Thyroid gland (tissue), 4 donors: ENCODE measurements at places on chromosomes 5 and 9. TPM values are rescaled to one million over a fixed set of nuclear protein-coding genes. Genes with fewer than 3 reads are reported as not detected.

DNA sequence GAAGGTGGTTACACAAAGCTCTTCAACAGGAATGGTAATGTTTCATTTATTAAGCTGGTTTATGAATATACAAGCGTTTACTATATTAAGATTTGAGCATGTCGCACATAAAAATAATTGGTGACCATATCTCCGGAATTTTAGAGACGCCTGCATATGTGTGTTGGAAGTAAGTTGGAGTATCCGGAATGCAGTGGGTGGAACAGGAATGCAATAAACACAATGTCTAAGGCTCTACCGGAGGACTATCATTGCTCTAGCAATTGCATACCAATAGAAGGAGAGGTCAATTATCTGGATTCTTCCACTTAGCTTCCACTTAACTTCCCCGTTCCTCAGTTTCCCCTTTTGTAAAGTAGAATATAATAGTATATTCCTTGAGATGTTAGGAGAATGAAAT is 1.1 kb upstream of the CEP78 start:
- DNase-seq: no peak

DNA sequence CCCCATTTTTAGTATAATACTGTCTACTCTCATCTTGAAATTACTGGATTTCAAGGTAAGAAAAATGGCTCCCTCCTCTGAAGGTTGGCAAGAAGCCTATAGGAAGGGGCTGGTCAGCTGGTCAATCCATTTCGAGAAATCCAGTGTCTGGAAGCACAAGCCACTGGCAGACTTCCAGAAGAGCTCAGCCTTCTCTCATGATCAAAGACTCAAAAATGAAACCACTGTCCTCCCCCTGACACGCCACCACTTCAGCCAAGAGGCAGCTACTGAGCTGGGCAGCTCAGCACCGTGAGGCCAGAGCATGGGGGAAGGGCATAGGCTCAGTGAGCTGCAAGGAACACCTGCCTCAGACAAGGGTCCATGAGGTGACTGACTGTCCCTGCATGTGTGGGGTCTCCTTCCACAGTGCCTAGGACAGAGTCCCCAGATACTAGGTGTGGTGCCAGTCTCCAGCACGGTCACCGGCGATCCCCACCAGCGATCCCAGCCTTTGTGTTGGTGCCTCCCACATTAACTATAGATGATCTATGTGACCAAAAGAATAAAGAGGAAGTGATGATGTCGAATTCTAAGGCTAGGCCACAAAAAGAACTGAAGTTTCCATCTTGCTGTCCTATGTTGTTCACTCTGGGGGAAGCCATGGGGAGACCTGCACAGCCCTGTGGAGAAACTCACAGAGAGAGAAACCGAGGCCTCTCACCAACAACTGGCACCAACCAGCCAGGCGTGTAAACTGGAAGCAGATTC is 100.1 kb upstream of the LRRTM2 start:
- peak; percentile 91 for DNase-seq

DNA sequence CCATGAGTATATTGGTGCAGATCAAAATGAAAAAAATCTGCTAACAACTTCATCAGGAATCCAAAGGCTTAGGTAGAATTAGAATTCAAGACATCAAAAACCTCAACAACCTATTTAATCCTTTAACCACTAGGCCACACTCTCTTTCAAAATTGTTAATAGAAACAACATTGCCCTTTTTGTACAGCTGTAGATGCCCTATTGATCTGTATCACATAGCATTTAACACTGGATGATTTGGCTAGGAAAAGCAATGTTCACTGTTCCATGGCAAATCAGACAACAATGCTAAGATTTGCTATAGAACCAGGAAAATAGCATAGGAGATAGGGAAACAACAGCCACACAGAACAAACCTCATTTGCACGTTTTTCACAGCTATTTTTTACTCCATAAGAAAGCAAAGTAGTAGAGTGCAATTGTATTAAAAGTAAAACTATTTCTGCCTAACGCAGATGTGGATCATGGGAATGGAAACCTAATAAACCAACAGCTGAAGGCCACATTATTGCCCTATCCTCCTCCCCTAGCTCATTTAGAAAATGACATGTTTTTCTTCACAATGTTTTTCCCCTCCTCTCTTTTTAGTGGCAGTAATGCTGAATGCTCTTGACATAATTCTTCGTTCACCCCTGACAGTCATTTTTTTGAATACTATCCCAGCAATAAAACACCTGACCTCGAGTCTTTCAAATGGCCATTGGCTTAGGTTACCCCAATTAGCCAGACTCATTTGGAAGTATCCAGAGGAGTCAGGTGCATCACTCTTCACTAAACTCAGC is 373.0 kb upstream of the CCNH start:
- no peak for DNase-seq

- no peak for DNase-seq
These were observed 14.3 kb upstream of the JADE2 start for GRCh38 chr5:134510970-134511795.

DNA sequence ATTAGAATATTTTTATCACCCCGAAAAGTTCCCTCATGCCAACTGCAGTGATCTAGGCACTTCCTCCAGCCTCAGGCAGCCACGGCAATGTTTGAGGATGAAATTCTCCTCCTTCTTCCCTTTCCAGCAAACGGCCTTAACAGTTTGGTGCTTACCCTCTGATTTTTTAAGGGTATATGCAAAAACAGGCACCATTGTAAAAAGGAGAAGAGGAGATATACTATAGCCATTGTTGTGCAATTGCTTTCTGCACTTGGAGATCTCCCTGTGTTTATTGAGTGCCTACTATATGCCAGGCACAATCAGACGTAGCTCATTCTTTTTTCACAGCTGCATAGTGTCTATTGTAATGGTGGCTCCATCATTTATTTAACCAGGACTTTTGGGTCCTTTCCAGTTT is 29.4 kb downstream of the GSN start:
- DNase-seq: no peak

COL27A1 gene
- total RNA-seq: 6.7 TPM
